ENCODE measurements at places on chromosomes 4 and X. TPM values are rescaled to one million over a fixed set of nuclear protein-coding genes. Genes with fewer than 3 reads are reported as not detected.

The TRPC5OS gene
- not detected for total RNA-seq

- DNase-seq, result no peak
Observed at GRCh38 chr4:107468812-107469211, 251.2 kb downstream of the PAPSS1 start.

- DNase-seq, result no peak
Observed at GRCh38 chr4:110639207-110640090, 16.6 kb upstream of the PITX2 start.

The REELD1 gene
- total RNA-seq, result 0.62 TPM

DNA sequence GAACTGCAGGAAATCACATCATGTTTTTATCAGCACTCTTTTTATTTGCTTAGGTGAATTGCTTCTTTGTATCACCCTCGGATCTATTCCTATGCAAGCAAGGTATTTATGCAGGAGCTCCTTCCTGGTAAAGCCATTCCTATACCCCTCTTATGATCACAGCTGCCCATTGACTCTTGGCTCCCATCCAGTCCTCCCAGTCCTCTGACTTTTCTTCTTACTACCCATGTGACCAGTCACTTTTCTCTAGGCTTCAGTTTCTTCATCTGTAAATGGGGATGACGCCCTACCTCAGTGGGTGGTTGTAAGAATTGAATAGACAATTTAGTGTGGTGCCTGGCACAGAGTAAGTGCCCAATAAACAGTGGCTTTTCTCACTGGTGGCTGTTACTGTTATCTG is 144.9 kb downstream of the FHIP1A start:
- no peak for DNase-seq

DNA sequence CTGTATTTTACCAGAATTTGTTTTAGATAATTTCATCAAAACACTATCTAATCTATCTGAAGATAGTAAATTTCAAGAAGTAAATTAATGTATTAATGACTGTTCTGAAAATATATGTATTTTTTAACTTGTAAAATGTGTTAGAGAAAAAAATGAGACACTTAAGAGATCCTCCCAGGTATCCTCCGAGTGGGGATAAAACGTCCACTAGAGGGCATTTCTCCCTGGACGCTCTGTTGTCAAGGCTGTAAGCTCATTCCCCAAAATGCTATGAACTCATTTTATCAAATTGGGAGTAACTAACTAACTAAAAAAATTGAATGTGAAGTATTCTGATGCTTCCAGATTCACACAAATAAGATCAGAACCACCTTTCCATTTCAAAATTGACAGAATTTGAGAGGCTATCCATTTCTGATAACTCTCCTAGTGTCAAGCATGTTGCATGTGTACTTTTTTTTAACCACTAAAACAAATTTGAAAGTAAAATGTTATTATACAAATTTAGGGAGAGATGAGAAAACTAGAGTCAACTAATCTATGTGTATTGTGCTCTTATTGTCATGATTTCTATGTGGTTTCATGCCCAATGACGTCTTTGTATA is 337.3 kb upstream of the HS3ST1 start:
- no peak for DNase-seq

DNA sequence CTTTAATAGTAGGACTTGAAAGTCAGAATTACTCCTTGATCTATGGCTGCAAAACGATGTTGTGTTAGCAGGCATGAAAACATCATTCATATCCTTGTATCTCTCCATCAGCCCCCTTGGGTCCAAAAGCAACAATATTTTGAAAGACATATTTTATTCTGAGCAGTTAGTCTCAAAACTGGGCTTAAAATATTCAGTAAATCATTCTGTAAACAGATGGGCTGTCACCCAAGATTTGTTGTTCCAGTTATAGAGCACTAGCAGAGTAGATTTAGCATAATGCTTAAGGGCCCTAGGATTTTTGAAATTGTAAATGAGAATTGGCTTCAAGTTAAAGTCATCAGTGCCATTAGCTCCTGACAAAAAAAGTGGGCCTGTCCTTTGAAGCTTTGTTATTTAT is 1565.6 kb downstream of the STIM2 start:
- no peak for DNase-seq

DNA sequence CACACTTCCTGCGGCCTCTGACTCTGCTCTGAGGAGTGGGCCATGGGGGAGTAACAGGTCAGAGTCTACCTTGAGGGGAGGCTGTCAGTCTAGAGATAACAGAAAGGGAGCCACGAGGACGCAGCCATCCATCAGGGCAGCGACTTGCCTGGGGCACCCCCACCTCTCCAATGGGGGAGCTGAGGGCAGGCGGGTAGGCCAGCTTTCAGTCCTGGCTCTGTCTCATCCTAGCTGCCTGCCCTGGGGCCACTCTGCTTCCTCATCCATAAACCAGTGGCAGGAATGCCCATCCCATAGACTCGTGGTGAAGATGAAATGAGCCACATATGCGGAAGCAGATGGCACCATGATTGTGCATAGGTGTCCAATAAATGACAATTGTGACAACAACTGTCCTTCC is 13.2 kb downstream of the MAGED2 start:
- no peak for DNase-seq

The ADH4 gene
- total RNA-seq, result 1.8 TPM
